Stimulated activated CD4-positive, alpha-beta T cell treated with anti-CD3 and anti-CD28 coated beads, Interleukin-1b, Interleukin-23, amount 100 ng/mL, for 1 hour (primary cell): ENCODE measurements at places on chromosomes 5 and 9.

- no peak for DNase-seq
These were observed 1.0 kb downstream of the SET start for GRCh38 chr9:128689820-128690683.

DNA sequence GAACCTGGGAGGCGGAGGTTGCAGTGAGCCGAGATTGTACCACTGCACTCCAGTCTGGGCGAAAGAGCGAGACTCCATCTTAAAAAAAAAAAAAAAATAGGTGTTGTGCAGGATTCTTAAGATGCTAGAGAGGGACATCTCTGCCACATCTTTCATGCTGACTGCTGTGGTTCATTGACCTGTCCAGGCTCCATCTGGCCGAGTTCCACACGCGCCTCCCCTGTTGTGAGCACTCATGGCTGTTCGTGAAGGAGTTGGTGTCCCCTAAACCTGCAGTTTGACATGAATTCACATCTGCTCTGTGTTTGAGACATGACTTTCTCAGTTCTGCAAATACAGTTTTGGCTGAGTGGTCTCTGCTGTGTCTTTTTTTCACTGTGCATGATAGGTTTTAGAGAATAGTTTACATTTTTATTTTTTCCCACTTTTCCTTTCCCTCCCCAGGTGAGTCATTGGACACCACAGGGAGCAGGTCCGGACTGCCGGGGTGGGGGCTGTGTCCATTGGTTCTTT lies 5.3 kb downstream of the NXNL2 start:
- no peak for DNase-seq

DNA sequence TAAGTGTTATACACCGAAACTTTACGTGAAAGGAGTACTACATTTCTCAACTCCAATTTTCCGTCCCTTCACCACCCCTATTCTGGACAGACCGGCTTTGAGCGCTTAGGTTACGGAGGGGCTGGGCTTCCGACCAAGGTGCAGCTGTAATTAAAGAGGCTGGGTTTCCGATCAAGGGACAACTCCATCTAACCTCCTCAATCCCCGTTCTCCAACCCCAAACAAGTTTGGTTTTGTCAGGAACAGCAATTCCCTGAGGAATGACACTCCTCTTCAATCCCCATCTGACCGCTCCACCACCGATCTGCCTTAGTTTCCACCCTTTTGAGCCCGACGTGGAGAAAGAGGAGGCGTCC lies 577 bp downstream of the TUT7 start:
- no peak for DNase-seq

- DNase-seq: no peak
These were observed 91.2 kb downstream of the RFX3 start for GRCh38 chr9:3434594-3434993.

DNA sequence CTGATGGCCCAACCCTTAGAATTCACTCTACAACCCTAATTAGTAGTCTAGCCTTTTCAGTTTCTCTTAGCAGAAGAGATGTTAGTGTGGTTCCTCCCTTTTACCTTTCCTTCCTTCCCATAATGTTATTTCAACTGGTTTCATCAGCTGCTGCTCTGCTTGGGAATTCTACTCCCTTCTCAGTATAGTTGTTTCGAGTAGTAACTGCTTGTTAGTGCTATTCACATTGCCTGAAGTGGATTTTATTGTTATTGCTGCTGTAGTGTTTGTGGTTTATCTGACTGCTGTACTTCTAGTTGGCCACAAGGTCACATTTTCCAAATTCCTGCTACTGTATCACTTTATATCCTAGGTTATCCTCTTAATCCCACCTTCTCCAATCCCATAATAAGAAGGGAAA lies 29.7 kb downstream of the SMIM15 start:
- DNase-seq: no peak

DNA sequence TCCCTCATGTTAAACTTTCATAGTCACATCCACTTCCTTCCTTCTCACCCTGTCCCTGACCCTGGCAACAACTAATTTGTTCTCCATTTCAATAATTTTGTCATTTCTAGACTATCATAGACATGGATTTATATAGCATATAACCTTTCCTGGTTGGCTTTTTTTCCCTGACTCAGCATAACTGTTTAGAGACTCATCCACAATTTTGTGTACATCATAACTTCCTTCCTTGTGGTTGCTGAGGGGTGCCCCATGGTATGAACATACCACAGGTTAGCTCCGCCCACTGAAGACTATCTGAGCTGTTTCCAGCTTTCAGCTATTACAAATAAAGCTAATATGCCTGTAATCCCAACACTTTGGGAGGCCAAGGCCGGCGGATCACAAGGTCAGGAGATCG lies 137.3 kb downstream of the PHF2 start:
- DNase-seq: no peak

- no peak for DNase-seq
These were observed 27.3 kb upstream of the HSPA9 start for GRCh38 chr5:138602371-138603000.

DNA sequence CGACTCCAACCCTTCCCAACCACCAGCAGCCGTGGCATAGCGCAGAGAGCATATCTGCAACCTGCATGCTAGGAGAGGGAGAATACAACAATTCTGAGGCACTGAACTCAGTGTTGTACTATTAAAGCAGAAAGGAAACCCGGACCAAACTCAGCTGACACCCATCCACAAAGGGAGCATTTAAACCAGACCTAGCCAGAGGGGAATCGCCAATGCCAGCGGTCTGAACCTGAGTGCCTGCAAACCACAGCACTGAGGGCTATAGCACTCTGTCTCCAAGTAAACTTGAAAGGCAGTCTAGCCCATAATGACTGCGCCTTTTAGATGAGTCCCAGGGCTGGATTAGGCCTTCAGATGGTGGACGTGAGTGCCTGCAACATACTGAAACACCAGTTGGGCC lies 494.4 kb upstream of the PTPRD start:
- DNase-seq: no peak

GRCh38 chr5:159804121-159804520 lies 112.2 kb upstream of the ADRA1B start:
- DNase-seq: no peak

DNA sequence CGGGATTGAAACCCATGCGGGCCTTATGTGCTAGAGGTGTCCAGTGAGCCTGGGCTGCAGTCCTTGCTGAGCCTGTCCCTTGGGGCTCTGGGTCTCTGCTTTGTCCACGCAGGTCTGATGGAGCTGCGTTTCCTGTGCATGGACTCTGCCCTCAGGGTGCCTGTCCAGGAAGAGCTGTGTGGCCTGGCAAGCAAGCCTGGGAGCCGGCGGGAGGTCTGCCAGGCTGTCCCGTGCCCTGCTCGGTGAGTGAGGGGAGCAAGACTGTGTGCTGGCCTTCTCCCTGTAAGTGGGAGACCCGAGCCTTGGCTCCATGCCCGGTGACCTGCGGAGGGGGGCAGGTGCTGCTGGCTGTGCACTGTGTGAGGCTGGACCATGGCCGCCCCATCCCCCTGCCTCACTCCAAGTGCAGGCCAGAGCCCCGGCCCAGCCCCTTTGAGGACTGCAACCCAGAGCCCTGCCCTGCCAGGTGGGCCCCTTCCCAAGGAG lies 11.2 kb upstream of the CACFD1 start:
- no peak for DNase-seq

- no peak for DNase-seq
These were observed 65.7 kb upstream of the SYK start for GRCh38 chr9:90735952-90736351.

GRCh38 chr9:15509931-15510788 lies 610 bp downstream of the PSIP1 start:
- peak; percentile 40 for DNase-seq

DNA sequence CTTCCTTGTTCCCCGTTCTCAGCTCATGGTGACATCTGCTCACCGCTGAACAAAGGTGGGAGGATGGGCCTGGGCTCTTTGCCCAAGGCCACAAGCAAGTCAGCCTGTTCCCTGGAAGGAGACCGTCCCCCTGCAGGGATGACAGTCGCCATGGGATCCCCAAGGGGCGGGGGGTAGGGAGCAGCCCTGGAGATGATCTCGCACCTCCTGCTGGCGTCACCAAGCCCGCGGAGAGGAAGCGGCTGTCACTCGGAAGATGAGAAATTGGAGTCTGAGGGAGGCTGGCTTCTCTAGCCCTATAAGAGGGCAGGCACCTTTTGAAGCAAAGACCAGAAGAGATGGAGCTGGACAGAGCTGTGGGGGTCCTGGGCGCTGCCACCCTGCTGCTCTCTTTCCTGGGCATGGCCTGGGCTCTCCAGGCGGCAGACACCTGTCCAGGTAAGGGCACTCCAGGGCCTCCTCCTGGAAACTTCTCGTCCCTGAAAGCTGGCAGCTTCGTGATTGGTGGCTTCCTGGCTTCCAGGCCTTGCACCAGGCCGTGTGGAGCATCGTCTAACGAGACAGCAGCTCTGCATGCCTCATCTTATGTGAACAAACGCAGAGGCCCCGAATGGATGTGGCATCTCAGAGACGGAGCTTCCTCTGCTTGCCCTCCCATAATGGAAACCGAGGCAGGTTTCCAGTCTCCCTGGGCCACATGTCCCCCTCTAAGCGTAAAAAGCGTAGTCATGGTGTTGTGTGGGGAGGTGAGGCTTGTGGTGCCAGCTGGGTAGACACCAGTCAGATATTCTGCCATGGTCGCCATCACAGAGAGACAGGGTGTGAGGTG lies at the start of gene FCN2:
Gene FCN2 (plus strand): TSS at position 327 of the 829 bp plus-strand sequence. CDS start 12 bp downstream, at position 339.
- no peak for DNase-seq

- no peak for DNase-seq
These were observed 103.3 kb upstream of the FSTL4 start for GRCh38 chr5:133715616-133716015.

DNA sequence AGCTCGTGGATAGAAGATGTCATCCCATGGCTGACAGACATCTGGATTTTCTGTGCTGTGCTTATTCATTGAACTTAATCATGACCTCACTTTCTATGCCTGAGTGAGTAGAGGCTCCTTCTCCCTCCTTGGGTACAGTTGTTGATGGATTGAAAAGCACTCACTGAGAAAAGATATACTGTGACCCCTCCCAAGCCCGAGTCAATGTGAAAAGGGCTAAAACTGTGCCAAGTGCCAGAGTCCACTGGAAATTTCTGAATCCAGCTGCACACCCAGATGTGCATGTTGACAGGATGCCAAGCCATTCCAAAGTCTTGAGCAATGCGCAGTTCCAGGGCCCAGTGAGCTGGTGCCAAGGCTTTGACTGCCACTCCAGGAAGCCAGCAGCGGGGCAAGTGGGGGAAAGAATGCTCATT lies 473.0 kb downstream of the NTRK2 start:
- no peak for DNase-seq

DNA sequence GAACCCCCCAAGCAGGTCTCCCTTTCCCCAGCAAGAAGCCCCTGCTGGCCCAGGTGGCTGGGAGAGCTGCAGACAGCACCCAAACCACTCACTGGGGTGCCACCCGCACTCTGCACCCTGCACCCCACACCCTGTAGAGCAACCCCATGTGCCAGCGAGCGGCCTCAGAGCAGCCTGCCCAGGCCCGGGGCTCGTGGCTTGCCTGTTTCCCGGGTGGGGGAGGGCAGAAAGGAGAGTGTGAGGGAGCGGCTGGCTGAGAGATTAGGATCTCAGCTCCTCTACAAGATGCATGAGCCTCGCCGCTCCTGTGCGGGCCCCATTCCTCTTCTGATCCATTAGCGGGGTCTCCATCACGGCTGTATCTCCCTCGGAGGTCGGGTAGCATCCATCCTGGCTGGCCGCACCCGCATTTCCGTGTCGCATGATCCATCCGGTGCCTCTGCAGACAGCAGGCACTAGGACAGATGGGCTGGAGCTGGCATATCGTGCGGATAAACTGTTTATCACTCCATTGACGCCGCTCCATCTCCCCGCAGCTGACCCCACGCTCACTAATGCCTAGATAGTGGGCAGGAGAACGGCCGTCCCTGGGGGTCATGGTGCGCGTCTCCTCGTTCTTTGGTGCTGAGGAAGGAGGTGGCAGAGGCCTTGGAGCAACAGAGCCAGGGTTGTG lies 54.4 kb downstream of the MRPL36 start:
- no peak for DNase-seq
